Hypothalamus (tissue), 51 donors: ENCODE measurements at places on chromosomes 13 and 19.

GRCh38 chr19:13684021-13684420, 80.3 kb upstream of the MRI1 start:
- DNase-seq, result no peak

DNA sequence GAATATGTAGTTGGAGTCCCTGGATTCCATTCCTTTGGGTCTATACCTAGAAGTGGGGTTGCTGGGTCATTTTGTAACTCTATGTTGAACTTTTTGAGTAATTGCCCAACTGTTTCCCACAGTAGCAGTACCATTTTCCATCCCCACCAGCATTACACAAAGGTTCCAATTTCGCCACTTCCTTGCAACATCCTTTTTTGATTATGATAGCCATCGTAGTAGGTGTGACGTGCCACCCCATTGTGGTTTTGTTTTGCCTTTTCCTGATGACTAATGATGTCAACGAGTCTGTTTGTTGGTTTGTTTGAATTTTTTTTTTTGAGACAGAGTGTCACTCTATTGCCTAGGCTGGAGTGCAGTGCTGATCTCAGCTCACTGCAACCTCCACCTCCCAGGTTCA, 3.3 kb upstream of the PEX11G start:
- DNase-seq, result no peak

- DNase-seq, result no peak
Measured at GRCh38 chr19:5627395-5627904, 4.6 kb downstream of the SAFB start.

- DNase-seq, result no peak
Measured at GRCh38 chr13:43124490-43124889, 101.1 kb downstream of the DNAJC15 start.

DNA sequence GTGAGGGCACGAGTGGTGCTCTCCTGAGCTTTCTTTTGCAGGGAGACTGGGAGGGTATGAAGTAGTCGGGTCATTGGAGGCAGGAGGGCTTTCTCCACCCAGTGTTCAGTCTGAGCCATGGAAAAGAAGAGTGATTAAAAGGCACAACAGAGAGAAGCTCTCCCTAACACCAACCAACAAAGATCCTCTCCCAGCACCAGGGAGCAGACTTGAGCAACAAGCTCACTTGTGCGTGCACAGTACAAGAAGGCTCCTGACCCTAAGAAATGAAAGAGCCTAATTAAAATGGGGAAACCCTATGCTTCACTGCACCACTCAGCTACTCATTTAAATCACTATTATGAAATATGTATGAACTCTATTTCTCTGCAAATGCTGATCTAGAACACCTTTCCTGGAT, 276.3 kb upstream of the SOX21 start:
- no peak for DNase-seq

DNA sequence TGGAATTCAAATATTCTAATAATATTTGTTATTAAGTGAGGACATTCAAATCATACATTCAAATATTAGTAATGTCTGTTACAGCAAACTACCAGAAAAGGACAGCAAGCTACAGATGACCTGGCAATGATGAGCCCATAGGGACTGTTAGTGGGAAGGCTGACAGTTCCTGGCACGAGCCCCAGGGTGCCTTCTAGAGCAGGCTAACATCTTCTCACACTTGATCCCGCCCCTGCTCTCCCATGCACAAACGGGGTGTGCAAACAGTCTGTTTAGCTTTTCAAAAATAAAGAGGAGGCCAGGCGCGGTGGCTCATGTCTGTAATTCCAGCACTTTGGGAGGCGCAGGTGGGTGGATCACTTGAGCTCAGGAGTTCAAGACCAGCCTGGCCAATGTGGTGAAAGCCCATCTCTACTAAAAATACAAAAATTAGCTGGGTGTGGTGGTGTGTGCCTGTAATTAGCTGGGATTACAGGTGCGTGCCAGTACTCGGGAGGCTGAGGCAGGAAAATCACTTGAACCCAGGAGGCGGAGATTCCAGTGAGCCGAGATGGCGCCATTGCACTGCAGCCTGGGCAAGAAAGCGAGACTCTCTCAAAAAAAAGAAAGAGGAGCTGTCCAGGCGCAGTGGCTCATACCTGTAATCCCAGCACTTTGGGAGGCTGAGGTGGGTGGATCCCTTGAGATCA, 9.6 kb upstream of the GARRE1 start:
- DNase-seq, result no peak

GRCh38 chr19:10134040-10134439, 14.3 kb upstream of the EIF3G start:
- no peak for DNase-seq

GRCh38 chr19:50434525-50434924, 1.8 kb downstream of the MYBPC2 start:
- no peak for DNase-seq

GRCh38 chr13:104832231-104832630, 1703.2 kb downstream of the EFNB2 start:
- DNase-seq, result no peak

- no peak for DNase-seq
Measured at GRCh38 chr19:2536461-2536860, 60.5 kb downstream of the GADD45B start.

GRCh38 chr19:8462571-8462970, 17.8 kb downstream of the HNRNPM start:
- no peak for DNase-seq

GRCh38 chr19:47503826-47504150, 11.1 kb downstream of the NAPA start:
- DNase-seq, result no peak

DNA sequence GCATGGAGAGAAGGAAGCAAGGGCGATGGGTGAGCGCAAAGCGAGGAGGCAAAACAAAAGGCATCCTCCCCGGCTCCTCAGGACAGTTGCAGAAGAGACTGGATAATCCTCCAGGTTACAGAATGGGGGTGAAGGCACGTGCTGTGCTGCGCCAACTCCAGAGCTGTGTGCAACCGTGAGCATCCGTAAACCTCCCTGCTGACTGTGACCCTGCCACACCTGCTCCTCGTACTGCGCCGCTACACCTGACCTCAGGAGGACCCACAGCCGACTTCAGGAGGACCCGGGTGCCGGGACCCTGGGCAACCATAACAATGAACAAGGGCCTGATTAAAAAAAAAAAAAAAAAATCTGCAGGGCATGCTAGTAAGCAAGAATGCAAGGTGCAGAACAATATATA, 68.7 kb downstream of the SLC7A1 start:
- DNase-seq, result no peak

DNA sequence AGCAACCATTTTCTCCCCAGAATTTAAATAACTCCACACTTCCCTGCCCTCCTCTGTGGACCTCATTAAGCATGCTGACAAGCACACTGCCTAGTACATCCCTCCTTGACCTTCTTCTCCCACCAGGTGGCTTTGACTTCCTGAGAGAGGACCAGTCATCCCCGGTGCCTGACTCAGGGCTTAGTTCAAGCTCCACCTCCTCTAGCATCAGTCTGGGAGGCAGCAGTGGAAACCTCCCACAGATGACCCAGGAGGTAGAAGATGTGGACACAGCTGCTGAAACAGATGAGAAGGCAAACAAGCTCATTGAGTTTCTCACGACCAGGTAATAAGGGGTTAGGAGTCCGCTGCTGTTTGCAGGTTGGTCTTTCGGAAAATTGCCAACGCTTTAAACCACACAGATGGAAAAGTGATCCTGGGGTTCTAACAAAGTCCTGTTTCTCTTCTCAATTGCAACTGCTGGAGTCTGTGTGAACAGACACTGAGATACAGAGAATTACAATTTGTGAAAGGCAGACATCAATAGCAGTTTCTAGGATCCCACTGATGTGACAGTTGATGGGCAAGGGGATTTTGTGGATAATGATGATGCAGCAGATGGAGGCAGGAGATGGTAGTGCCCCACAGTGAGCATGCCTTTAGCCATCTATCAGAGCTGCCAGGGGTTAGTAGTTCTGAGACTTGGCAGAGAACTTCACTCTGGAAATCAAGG, 86.7 kb downstream of the ZAR1L start:
- no peak for DNase-seq

DNA sequence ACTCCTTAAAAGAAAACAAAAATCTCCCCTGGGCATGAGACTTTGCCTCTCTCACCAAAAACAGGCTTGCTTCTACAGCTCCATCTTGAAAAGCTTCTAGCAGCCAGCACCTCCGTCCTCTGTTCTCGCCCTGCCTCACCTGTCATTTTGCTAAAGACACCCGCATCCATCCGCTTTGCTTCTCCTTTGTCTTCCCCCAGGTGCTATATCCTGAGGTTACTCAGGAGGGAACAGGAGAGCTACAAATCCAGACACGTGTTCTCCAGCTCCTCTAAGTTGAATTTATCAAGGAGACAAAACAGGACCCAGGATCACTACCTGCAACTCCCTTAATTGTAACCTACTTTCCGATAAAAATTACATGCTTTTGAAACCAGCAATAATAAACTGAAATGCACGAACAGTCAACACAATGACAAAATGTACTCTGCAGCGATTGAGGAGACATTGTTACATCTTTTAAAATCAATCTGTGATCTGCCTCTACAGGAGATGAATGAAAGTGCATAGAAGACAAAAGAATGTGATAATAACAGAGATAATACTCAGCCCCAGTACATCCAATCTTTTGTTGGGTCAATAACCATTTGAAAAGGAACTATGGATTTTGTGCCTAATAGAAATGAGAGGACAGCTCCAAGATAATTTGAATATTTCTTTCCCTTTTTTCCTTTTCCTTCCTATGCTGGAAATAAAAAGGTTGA, 221.2 kb downstream of the DCLK1 start:
- no peak for DNase-seq

DNA sequence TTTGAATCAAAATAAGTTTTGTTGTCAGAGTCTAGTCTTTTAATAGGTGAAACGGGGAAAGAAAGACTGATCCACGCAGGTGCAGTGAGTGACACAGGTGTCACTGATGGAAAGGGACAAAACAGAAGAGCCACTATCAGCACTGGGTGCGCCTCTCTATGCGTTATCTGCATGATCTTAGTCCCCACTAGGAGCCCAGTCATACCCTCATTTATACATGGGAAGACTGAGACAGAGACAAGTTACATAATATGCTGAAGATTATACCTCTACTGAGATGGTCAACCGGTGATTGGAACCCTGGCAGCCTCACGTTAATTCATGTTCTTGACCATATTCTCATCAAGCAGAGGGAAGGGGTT, 3.4 kb downstream of the LRCH1 start:
- DNase-seq, result no peak

DNA sequence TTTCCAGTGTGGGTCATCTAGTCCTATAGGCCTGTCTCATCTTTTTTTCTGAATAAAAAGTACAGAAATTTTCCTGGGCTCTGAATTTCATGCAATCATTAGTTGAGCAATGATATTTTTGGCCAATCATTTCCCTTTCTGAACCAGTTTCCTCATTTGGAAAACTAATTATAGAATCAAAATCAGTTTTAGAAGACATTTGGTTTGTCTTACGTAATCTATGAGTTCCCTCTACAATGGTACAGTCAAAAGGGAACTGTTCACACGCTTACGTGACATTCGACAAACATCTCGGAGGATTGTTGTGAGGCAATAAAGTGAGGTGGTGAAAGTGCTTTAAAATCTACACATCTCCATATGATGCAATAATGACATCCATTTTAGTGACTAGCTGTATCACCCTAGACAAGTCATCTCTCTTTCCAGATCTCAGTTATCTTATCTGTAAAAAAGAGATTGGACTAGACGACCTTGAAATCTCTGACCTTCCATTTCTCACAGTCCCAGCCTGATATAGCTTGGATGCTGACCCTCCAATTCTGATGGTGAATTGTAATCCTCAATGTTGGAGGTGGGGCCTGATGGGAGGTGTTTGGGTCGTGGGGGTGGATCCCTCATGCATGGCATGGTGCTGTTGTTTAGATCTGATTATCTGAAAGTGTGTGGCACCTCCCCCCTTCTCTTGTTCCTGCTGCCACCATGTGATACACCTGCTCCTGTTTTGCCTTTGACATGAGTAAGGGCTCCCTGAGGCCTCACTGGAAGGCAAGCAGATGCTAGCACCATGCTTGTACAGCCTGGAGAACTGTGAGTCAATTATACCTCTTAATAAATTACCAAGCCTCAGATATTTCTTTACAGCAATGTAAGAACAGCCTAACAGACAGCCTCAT, 26.7 kb downstream of the FLT1 start:
- DNase-seq, result no peak

DNA sequence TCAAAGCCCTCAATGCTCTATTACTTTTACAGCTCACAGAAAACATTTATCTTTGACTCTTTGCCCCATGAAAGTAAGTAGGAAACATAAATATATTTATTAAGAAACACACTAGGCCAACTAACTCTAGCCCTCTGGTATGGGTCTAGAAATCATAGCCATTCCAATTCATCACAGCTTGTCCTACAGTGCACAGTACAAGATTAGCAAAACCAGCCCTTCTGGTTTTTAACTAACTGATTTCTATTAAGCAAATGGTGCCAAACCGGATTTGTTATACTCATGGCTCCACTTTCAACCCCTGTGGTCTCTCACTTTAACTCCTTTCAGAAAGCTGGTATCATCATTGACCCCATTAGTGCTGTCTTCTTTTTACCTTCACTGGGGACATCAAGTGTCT, 5.6 kb upstream of the LRRC63 start:
- no peak for DNase-seq

- no peak for DNase-seq
Measured at GRCh38 chr13:38073931-38074330, 204.4 kb upstream of the TRPC4 start.

DNA sequence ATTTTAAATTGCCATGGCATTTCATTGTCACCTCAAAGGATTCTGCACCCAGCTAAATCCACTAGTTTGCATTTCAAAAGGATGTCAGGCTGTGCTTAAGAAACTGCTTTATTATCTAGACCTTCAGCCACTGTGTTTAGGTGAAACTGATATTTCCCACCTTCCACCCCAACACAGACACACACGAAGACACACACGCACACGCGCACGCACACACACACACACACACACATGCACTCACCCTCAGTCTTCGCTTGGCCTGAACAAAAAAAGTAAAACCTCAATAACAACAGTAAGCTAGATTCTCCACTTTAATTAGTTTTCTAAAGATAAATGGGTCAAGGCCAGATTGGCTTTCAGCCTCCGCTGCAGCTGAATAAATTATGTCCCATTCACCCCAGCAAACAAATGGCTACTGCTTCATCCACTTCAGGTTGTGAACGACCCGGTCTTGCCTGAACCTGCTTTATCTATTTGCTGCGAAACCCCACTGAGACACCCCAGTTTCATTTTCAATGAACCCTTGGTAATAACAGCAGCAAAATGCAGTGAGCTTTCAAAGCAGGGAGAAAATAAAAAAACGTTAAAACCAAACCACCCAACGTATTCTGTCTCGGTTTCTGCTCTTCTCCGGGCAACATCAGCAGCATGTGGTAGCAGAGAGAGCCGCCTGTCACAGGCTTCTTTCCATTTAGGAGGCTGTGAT, 166.8 kb downstream of the DCT start:
- no peak for DNase-seq

GRCh38 chr19:52734331-52734892, 432 bp downstream of the ZNF611 start:
- no peak for DNase-seq

- DNase-seq, result no peak
Measured at GRCh38 chr13:73816702-73817101, 317.5 kb downstream of the KLF12 start.

DNA sequence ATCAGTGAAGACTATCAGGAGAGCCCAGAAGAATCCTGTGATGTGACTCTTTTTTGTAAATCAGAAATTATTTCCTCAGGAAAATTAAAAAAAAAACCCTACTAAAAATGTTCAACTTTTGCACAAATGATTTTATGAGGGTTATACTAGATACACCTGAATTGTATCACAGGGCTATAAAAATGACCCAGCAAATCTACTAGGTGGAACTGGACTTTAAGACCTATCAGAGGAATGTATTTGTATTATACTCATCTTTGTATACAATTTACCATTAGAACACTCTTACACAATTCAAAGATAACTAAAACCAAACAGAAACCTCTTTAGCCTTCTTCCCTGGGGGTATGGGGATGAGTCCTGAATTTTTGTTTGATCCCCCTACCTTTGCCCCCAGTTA, 7.2 kb downstream of the FBXL3 start:
- no peak for DNase-seq
